Osteoblast (primary cell): ENCODE measurements at places on chromosomes 12 and 14.

GRCh38 chr12:84497819-84498218, 414.8 kb downstream of the SLC6A15 start:
- no peak for DNase-seq

DNA sequence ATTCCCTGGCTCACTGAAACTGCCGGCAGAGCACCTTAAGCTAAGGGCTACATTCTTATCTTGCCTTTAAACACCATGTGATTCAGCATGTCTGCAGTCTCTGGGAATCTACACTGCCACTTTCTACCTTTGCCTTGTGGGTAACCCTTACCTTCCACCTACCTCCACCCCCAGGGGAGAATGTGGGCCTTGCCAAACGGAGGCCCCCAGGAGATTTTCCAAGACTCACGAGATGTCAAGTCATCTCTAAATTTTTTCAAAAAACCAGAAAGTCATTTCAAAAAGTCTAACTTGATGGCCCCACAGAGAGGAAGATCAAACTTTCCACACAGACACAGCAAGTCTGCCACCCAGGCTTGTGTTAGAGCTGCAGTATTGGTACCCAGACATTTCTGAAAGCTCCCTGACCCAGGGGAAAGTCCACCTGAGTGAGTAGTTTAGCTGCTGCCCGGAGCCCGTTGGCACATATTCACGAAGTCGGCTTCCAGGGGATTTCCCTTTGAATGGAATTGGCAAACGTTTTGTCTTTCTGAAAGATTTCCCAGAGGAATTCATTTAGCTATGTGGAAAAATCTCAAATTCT, 4.7 kb upstream of the PSMA6 start:
- peak; percentile 78 for DNase-seq

DNA sequence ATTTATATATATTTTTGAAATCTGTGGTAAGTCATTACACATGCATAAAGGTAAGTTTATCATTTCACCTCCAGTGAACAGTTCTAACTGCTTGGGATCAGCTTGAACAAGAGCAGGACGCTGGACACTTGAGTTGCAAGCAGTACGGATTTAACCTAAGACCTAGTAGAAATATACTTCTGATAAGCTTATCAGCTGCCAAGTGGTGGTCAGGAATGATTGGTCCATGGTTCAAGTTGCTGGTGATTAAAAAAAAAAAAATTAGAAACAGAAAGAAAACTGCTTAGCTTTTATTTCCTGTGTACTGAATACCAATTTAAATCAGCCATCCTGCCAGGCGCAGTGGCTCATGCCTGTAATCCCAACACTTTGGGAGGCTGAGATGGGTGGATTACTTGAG, 88.6 kb downstream of the AEBP2 start:
- DNase-seq, result no peak

DNA sequence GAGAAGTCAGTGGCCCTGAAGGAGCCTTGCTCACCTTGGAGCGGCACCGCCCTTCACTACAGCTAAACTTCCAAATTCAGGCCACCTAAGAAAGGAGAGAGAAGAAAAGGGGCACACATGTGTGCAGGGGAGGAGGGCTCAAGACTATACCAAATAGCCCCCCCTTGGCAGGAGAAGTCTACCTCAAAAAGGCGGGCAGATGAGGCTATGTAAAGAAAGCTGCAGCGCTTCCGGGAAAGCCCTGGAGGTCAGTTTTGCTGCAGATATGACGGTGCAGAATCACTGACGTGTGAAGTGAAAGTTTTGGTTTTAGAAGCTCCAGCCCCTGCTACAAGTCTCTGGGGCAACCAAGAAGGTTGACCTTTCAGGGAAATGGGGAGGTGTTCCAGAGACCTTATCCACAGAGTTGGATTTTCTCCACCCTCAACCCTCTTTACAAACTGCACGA, 48.2 kb upstream of the PNMA1 start:
- DNase-seq, result no peak

- peak; percentile 2 for DNase-seq
Measured at GRCh38 chr12:55725556-55725955, 3.3 kb downstream of the CD63 start.

DNA sequence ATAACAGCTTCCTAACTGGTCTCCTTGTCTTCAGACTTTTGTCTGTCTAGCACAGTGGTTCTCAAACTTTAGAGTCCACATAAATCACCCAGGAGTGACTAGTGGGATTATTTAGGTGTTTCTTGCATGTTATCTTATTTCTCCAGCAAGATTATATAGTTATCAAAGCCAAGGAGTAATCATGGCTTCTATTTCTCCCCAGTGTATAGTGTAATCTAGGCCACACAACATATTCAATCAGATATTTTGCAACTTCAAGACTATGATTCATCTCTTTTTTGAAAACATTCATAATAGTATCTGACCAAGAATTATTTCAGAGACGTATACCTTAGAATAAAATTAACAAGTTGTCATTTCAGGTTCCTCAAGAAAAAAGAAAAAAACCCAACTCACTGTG, 131.9 kb downstream of the CEP83 start:
- DNase-seq, result no peak

DNA sequence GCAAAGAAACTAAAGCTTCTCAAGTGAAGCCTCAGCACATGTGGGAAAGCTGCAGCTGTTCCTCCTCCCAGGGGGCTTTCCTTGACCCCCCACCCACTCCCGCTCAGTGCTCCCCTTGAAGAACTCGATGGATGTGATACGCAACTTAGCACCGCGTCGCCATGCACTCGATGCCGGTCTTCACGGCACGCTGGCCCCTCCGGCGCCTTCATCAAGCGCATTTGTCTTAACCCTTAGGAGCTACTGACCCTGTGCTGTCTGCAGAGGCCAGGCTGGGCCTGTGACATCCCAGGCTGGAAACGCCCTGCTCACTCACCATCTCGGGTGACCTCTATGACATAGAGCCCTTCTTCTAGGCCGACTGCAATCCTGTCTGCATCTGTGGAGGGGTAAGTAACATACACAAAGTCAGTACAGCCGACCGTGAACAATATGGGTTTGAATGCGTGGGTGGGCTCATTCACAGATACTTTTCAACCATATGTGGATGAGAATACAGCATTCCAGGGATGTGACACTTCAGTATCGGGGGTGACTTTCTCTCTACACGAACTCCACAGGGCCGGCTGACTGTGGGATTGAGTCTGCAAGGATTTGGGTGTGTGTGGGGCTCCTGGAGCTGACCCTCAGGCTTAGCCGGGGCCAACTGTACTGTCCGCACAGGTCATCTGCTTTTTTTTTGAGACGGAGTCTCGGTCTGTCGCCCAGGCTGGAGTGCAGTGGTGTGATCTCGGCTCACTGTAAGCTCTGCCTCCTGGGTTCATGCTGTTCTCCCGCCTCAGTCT, 23.1 kb downstream of the AMN start:
- peak; percentile 85 for DNase-seq

DNA sequence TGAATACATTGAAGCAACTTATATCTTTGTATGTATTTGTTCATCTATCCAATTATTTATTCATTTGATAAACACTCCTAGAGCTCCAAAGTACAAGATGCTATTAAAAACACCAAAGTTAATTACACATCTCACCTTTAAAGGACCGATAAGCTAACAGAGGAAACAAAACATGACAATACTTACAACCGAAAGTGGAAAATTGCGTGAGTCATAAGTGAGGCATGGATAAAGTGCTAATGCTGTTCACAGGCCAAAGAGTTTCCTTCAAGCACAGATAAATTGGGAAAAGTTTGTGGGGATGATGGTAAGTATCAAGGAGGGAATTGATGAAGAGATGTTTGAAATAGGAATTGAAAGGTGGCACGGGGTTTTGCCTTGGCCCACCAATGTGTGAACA, 172.8 kb upstream of the KITLG start:
- DNase-seq, result no peak

DNA sequence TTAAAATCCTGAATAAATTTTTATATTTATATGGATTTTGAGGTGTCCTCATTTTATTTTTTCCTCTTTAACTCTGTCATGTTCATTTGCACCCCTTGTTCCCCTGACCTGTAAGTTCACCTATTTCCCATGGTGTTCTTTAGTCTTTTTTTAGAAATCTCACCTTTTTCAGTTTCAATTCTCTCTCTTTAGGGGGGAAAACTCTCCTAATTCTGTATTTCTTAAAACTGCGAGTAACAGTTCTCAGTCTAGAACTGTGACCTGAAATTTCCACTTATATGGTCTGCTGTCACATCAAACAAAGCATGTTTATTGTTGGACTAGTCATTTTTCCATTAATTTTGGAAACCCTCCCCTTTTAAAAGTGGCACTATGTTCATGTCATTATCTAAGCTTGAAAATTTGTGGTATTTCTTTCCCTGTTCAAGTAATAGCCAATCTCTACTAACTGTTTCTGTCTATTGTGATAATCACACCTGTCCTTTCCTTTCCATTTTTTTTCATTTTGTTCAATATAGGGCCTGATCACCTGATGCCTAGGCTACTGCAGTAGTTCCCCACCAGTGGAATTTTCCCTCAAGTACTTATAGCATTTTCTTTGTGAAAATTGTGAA, 14.0 kb upstream of the FBXO33 start:
- DNase-seq, result no peak

DNA sequence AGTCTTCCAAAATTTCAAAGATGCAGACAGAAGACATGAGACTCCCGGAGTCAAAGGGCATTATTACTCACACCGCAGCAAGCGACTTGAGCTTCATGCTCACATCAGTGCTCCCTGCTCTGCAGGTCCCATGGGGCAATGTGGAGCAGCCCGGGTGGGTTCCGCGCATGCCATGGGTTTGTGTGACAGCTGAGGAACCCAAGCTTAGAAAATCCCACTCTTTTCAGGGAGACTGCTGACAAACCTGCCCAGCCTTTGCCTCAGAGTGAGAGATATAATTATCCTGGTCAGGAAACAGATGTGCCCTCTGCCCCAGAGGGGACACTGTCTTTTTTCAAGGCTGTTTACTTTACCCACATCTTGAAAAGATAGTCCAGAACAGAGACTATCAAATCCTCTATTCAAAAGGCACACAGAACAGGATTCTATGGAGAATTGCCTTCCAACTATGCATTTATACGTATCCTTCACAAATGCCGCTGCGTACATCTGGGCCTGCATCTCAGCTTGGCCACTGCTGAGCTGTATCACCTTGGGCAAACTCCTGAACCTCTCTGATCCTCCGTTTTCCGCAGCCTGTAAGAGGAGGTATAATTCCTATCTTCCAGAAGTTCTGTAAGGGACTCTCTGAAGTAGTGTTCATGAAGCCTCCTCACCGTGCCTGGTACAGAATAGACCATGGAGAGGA, 16.0 kb downstream of the C14orf132 start:
- peak; percentile 79 for DNase-seq

DNA sequence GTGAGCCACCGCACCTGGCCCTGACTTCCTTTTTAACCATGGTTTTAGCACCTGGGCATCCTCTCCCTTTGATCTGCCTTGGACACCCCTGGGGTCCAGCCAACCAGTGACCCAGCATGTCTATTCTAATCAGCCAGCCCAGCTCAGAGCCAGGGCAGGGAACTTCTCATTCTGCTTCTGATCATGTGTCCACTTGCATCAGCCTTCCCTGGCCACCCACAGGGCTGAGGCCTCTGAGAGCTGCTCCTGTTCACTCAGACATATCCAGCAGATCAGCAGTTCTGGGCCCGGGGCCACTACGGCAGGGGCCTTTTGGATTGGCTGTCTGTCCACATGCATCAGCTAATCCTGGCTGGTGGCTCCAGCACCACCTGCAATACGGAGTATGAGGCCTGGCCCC, 117.9 kb upstream of the MAP1LC3B2 start:
- DNase-seq, result no peak

DNA sequence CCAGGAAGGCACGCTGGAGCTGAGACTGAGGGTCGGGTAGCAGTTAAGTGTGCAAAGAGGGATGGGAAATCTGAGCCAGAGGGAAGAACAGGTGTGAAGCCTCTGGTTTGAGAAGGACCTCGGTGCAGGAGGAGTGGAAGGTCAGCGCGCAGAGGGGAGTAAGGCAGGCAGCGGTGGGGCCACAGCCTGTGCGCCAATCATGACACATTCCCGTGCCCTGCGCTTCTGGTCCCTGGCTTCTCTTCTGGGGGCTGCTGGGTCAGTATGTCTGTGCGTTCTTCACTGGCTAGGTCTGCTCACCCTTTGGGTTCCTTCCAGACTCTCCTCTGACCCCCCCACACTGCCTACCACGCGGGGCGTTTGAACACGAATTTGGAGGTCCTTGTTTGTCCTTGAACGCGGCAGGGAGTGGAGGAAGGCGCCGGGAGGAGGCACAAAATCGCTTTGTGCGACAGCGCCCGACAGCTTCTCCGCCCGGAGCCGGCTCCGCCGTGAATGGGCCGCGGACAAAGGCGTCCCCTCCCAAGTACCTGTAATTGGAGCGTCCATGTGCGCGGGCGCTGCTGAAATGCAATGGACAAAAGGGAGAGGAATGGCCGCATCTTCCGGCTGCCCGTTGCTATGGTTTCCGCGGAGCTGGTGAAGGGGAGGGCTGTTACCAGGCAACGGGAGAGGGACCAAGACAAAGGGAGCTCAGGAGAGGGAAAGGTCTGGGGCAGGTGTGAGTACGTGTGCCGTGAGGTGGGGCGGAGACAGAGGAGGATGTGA, 207.2 kb upstream of the SRRM4 start:
- DNase-seq, result no peak

- DNase-seq, result no peak
Measured at GRCh38 chr12:117907108-117907689, 61.6 kb downstream of the KSR2 start.
